Activated CD8-positive, alpha-beta memory T cell treated with anti-CD3 and anti-CD28 coated beads for 4 hours (primary cell): ENCODE measurements at places on chromosomes 7 and 10.

DNA sequence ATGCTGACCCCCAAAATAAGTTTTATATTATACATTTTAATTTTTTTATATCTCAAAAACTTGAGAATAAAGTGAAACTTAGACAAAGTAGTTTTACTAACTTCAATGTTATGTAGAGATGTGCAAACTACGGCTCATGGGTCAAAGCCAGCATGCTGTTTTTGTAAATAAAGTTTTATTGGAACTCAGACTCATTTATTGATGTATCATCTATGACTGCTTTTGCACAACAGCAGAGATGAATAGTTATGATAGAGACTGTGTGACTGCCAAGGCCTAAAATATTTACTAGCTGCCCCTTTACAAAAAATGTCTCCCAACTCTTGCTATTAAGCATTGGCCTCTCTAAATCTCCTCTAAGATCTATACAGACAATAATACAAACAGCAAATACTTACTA, 12.4 kb downstream of the MTPN start:
- no peak for DNase-seq

DNA sequence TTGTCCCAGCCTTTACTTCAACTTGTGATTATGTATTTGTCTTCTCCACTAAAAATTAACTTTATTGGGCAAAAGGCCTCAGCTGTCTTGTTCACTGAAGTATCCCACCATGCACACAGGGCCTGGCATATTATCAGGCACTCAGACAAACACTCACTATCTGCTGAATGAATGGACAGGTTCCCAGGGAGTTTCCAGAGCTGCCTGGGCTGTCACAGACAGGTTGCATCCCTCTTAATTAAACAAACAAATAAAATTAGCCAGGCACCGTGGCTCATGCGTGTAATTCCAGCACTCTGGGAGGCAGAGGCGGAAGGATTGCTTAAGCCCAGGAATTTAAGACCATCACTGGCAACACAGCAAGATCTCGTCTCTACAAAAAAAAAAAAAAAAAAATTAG, 1.5 kb upstream of the TSPAN14 start:
- no peak for DNase-seq

DNA sequence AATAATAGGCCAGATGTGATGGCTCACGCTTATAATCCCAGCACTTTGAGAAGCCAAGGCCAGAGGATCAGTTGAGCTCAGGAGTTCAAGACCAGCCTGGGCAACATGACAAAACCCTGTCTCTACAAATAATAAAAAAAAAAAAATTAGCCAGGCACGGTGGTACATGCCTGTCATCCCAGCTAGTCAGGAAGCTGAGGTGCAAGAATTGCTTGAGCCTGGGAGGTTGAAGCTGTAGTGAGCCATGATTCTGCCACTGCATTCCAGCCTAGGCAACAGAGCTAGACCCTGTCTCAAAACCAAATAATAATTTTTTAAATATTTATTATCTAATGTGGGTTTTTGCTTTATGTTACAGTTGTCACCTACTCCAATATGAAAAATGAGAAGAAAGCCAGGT, 178.9 kb downstream of the ADK start:
- no peak for DNase-seq

DNA sequence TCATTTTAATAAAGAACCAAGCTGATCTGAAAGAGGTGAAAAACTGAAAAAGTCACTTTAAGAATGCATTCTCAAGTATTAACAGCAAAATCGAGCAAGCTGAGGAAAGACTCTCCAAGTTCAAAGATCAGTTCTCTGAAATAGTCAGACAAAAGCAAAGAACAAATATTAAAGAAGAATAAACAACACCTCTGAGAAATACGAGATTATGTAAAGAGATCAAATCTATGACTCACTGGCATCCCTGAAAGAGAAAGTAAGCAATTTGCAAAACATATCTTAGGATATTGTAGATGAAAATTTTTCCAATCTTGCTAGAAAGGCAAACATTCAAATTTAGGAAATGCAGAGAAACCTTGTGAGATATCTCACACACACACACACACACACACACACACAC, 138.4 kb upstream of the HGF start:
- DNase-seq, result no peak

DNA sequence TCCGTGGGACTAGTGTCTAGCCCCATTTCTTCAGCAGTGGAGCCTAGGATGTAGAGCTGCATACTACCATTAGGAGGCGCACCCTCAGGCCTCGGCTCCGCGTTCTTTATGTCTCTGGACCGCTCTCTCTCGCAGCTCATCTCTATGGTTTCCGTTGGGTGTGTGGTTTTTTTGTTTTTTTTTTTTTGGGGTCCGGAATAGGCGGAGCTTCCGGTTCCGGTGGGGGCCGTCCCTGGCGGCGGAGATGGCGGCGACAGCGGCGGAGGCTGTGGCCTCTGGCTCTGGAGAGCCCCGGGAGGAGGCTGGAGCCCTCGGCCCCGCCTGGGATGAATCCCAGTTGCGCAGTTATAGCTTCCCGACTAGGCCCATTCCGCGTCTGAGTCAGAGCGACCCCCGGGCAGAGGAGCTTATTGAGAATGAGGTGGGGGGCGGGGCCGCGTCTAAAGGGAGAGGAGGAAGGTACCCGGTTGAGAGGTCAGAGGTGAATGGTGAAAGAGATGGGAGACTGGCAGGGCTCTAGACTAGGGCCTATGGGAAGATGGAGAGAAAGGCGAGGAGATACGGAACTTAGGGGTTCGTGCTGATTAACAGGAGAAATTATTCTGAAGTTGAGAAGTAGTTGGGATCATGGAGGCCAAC, at the start of gene HIF1AN:
HIF1AN (plus strand) TSS at position 229 of the 639 bp plus-strand sequence; CDS start at position 245, 16 bp downstream.
- DNase-seq, result peak; percentile 78

GRCh38 chr7:842431-843031, 10.3 kb downstream of the SUN1 start:
- DNase-seq, result no peak

- no peak for DNase-seq
Observed at GRCh38 chr10:114611617-114612016, 46.5 kb downstream of the ABLIM1 start.

GRCh38 chr7:76506081-76506440, 4.3 kb upstream of the UPK3B start:
- no peak for DNase-seq

- no peak for DNase-seq
Observed at GRCh38 chr7:74371381-74372341, 82.0 kb upstream of the GTF2IRD1 start.
